ENCODE measurements at places on chromosomes 3 and 15.

DNA sequence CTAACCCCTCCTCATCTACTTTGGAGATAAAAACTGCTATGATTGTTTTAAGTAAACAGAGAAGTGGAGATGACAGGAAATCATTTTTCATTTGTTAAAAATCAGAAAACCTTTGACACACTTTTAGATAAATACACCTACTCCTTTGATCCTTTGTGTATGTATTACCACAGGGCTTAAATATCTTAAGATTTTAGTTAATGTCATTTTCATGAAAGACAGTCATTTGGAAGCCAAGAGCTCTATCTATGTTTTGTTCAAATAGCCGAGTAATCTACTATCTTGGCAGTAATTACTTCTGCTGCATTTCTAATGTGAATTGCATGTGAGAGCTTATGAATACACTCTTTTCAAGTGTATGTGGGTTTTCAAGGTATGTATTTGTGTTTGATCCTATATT, 2.0 kb downstream of the ARPP21 start:
- no peaks in the 10 kb centered on the region for H3K36me3 ChIP-seq
- DNase-seq: no peak
- no peak overlapping the region for H3K27ac ChIP-seq
- H3K27me3 ChIP-seq: peaks cover 62% of the 10 kb centered on the region
- no peaks in the 10 kb centered on the region for H3K4me1 ChIP-seq

DNA sequence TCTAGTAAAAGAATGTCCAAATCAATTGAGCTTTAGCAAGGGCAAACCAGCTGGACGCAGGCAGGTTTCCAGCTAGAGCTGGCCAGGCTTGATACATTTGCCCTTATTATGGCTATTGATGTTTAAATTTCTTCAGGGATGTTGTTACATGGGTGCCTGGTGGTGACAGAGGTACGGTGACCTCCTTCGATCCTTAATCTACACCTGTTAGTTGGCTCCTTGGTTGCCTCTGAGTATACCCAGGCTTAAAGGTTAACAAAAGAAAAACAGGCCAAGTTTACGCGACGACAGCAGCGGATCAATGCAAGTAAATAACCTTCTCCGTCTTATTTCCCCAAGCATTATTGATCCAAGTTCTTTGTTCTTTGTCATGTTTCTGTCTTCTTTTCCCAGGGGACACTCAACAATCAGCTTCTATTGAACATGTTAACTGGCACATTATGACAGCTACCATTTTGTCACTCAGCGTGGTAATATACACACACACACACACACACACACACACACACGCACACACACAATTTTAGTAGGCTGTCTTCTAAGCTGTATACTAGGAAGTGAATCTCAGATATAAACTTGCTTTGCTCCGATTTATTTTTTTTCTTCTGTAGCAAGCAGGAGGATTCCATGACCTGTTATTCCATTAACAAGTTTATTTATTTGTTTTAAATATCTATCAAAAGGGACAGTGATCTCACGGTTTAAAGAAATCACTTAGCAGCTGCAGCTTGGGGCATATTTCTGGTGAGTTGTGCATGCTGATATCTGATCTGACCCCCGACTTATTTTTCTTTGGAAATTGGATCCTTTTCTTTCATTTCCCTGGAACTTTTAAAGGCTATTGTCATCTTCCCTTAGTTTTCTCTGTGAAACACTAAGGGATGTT, 844.7 kb downstream of the MCTP2 start:
- H3K4me3 ChIP-seq: no peak overlapping the region
- no peaks in the 10 kb centered on the region for H3K27me3 ChIP-seq
- no peak overlapping the region for H3K27ac ChIP-seq
- no peaks in the 10 kb centered on the region for H3K36me3 ChIP-seq
- H3K4me1 ChIP-seq: no peaks in the 10 kb centered on the region
- DNase-seq: no peak

DNA sequence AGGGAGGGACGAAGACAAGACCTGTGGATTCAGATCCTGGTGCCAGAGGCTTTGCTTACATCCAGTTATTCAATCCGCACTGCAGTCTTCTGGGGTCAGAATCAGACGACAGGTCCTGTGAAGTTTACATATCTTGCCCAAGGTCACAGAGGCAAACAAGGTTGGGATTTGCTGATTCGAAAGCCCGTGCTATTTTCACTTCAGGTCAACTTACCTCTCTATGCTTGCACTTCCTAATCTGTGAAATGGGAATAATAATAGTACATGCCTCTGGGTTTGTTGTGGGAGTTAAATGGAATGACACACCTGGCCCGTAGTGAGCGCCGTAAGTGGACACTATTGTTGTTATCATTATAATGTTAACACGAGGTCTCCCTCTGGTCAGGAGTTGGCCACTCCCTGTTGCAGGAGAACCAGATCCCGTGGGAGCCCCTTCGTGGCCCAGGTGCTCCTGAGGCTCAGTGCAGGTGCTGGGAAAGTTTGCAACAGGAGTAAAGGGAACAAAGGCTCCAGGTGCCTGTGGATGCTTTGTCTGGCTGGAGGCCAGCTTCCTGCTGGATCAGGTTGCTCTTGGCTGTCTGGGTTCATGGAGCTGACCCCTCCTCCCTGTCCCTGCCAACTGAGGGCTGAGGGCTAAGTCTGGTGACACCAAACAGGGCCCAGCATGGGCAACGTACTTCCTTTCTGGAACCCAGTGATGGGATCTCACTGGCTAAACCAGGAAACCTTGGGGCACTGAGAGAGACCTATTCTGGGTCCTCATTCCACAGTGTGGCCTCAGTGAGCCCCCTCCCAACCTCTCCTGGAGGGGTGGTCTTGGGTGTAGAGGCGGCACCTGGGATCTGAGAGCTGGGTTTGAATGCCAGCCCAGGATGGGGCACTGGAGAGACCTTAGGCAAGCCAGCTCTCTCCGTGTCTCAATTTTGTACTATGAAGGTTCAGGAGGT, 40.1 kb upstream of the SEMA4B start:
- H3K36me3 ChIP-seq: no peaks in the 10 kb centered on the region
- H3K4me1 ChIP-seq: no peaks in the 10 kb centered on the region
- no peak overlapping the region for H3K27ac ChIP-seq
- no peaks in the 10 kb centered on the region for H3K27me3 ChIP-seq
- no peak overlapping the region for H3K4me3 ChIP-seq

GRCh38 chr3:38601956-38602550, 47.4 kb downstream of the SCN5A start:
- no peak overlapping the region for H3K4me3 ChIP-seq
- H3K27ac ChIP-seq: no peak overlapping the region
- no peaks in the 10 kb centered on the region for H3K27me3 ChIP-seq
- H3K36me3 ChIP-seq: no peaks in the 10 kb centered on the region

DNA sequence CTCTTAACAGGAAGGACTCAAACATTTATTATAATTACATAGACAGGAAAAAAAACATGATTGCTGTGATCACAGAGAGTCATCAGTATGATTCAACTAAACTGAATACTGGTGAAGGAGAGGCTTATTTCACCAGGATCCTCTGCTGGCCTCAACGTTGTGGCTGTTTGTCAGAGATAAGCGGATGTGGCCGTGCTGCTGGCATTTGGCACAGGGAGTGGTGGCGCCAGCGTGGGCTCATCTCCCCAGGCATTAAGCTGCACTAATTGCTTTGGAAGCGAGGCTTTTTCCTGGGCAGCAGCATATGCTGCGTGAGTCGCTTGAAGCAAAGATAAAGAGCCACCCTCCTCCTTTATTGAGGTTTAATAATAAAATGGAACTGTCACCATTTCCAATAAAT, 306.7 kb downstream of the LRTM1 start:
- no peaks in the 10 kb centered on the region for H3K4me1 ChIP-seq
- H3K27me3 ChIP-seq: no peaks in the 10 kb centered on the region
- H3K27ac ChIP-seq: no peak overlapping the region
- DNase-seq: no peak

GRCh38 chr3:178538056-178538455, 1.8 kb downstream of the KCNMB2 start:
- H3K27me3 ChIP-seq: peaks cover 16% of the 10 kb centered on the region
- DNase-seq: no peak
- H3K4me3 ChIP-seq: no peak overlapping the region
- no peak overlapping the region for H3K27ac ChIP-seq

- no peaks in the 10 kb centered on the region for H3K4me1 ChIP-seq
- H3K36me3 ChIP-seq: no peaks in the 10 kb centered on the region
- H3K27me3 ChIP-seq: no peaks in the 10 kb centered on the region
- DNase-seq: no peak
Measured at GRCh38 chr3:81744366-81744765, 17.1 kb downstream of the GBE1 start.

DNA sequence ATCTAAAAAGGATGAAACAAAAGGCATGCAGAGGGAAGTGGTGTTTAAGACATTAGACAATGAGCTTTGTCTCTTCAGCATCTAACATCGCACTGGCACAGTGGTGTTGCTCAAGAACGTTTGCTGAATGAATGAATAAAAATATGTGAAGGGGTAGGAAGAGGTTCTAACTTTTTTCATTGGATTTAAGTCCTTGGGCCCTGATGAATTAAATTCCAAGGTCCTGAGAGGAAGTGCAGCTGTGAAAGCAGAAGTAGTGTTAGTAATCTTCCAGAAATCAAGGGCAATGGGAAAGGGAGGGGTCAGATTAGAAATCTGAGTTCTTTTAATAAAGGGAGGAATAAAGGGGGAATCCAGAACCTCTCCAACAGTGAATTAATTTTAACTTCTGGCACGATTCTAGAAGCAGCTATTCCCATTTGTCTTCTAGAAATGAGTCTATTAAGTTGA, 29.6 kb downstream of the TLNRD1 start:
- H3K27ac ChIP-seq: no peak overlapping the region
- no peaks in the 10 kb centered on the region for H3K27me3 ChIP-seq
- H3K36me3 ChIP-seq: no peaks in the 10 kb centered on the region
- no peaks in the 10 kb centered on the region for H3K4me1 ChIP-seq
- no peak overlapping the region for H3K4me3 ChIP-seq

DNA sequence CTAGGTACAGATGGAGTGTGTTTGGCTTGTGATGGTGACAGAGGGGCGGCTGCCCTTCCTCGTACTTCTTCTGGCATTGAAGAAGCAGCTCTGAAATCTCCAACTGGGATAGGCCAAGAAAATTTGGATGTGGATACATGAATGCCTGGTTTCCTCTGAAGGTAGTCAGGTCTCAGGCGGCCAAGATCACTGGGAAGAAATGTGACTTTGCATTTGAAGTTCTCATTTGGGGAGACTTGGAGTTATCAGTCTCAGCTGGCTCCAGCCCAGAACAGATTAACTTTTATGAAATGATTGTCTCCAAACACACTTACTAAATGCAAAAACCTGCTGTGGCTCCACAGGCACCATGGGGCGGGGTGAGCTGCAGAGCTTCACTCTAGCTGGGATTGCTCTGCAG, 215.9 kb downstream of the THSD4 start:
- H3K4me1 ChIP-seq: no peaks in the 10 kb centered on the region
- H3K27ac ChIP-seq: no peak overlapping the region
- H3K36me3 ChIP-seq: no peaks in the 10 kb centered on the region
